ENCODE measurements at places on chromosomes 12 and 14.

DNA sequence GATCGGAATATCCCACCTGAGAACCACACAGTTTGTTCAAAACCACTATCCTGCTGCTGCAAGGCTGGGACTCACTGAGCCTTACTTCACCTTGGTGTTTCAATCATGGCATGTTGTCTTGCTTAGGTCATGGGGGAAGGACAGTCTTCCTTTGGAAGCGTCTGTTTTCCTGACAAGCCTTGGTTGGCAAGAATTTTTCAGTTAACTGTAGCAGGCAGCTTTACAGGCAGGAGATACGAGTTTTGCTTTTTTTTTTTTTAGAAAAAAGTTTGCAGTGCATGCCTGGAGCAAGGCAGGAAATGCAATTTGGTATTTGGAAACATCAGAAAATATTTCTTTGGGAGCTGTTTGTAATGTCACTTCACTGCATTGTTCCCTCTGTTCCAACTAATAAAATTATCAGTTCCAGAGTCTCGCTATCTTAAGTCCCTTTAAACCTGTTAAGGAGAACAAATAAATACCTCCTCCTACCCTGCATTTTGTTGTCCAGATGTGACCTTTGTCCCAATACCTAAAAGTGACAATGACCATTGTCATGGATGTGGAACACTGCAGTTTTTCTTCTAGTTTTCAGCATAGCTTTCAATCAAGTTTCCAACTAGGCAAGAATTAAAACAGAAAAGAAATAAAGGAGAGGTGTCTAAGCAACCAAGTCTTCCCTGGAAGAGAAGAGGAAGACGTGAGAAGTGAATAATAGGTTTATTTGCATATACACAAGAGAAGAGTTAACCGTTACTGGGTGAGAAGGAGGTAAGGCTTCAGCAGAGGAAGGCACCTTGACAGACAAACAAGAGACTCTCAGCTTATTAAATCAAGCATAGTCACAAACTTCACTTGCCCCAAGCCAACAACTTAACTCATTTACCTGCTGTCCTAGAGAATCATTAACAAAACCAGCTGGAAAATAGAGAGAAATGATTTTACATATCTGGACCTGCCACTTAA lies 71.4 kb upstream of the ACTN1 start:
- DNase-seq, result no peak

DNA sequence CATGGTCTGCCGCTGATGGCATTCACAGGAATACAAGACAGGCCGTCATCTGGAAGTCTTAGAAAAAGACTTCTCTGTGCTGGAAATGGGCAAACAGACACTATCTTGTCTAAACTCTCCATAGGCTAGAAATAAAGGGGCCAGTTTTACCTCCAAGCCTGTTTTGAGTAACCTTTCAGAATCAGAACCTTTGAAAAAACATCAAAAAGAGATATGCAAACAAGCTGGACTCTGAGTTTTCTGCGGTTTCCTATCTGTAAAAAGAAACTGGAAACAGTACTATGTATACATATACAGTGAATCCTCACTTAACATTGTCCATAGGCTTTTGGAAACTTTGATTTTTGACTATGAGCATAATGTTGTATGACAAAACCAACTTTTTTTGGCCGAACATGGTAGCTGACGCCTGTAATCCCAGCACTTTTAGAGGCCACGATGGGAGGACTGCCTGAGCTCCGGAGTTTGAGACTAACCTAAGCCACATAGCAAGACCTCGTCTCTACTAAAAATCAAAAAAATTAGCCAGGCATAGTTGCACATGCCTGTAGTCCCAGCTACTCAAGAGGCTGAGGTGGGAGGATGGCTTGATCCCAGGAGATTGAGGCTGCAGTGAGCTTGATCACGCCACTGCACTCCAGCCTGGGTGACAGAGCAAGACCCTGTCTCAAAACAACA lies 92.9 kb upstream of the MAX start:
- DNase-seq, result no peak

DNA sequence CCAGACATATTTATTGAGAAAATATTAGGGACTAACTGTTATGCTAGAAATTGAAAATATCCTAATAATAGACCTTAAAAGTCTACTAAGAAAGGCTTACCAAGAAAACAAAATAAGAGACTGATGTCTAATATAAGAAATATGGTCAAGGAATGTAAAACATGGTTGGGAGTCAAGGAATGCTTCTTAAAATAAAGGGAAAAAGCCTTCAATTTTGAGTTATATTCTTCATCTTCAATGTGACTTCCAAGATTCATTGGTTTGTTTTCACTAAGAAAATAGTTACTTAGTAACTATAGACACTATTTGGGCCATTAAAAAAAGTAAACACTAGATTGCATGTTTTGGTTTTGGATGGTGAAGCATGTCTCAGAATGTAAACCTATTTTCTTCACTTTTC lies 88.1 kb upstream of the ETV6 start:
- DNase-seq, result no peak

- no peak for DNase-seq
Observed at GRCh38 chr12:6434205-6435140, 10.3 kb upstream of the CD27 start.

GRCh38 chr14:43651896-43652295 lies 855.2 kb downstream of the FSCB start:
- no peak for DNase-seq

Data from AG08396 (cell line).